H4 (cell line): ENCODE measurements at places on chromosomes 2 and 18. TPM values are rescaled to one million over a fixed set of nuclear protein-coding genes. Genes with fewer than 3 reads are reported as not detected.

CHRND gene
- total RNA-seq = not detected in 2 replicates

TXNL4A gene
- 144 and 146 TPM in 2 replicates for total RNA-seq

SNORC gene
- total RNA-seq = 0.10 and 0.25 TPM in 2 replicates

SLC23A3 gene
- 0.12 TPM in 1 of 2 replicates, not detected in the other for total RNA-seq

AQP4 gene
- total RNA-seq = 0.39 TPM in 1 of 2 replicates, not detected in the other

AAMP gene
- total RNA-seq = 120 and 187 TPM in 2 replicates

- no peak for DNase-seq
These were observed 94.7 kb upstream of the SLC66A3 start for GRCh38 chr2:11060376-11061169.

- DNase-seq = no peak
These were observed 100.8 kb downstream of the SMC6 start for GRCh38 chr2:17652681-17653394.

GRCh38 chr2:182368446-182368845 is 58.4 kb downstream of the PDE1A start:
- no peak for DNase-seq

GRCh38 chr18:70464343-70465114 is 175.7 kb downstream of the SOCS6 start:
- DNase-seq = peak; percentile 66

GRCh38 chr2:64090264-64090663 is 54.0 kb downstream of the PELI1 start:
- DNase-seq = no peak

GRCh38 chr2:112821682-112822081 is 14.9 kb downstream of the IL1B start:
- no peak for DNase-seq

GRCh38 chr2:200588076-200588678 is 2.4 kb downstream of the AOX1 start:
- DNase-seq = no peak

- no peak for DNase-seq
These were observed 190.4 kb upstream of the CRIM1 start for GRCh38 chr2:36165132-36165531.

GRCh38 chr2:225764346-225764745 is 364.8 kb downstream of the NYAP2 start:
- no peak for DNase-seq

- DNase-seq = peak; percentile 13
These were observed 226.3 kb upstream of the UBE2E3 start for GRCh38 chr2:180753809-180754761.

- no peak for DNase-seq
These were observed 159.7 kb upstream of the WDSUB1 start for GRCh38 chr2:159446201-159446600.

GRCh38 chr2:223668302-223668998 is 66.3 kb upstream of the SCG2 start:
- no peak for DNase-seq

DNA sequence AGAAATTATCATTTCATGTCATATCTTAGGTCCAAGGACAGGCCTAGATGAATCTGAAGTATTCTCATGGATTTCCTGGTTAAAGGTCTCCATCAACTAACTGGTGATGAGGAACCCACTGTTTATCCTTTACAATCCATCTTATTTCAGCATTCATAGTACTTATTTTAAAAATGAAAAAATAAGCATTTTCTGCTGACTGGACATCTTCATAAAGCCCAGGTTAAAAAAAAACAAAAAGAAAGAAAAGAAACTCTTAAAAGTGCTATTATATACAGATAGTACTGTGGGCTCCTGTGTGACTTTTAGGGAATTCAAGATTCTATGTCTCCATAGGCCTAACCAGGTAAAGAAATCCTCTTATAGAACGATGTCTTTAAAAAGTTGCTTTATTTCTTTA is 7.1 kb downstream of the ERBB4 start:
- DNase-seq = no peak

GRCh38 chr2:148981324-148981723 is 57.2 kb upstream of the LYPD6B start:
- no peak for DNase-seq

DNA sequence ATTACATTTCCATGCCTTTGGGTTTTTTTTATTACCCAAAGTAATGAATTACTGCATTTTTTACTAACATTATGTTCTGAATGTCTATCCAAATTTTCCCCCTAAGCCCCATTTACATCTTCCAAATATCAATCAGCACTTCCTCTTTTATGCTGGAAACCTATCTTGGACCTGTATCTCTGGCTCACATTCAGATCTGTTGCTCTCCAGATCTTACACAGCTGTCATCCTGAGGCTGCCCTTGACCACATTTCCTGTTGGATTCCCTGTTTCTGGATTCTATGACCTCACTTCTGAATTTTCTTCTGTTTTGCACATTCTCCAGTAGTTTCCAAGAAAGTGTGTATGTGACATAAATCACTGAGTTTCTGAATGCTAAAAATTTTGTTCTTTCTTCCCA is 146.7 kb downstream of the PDE1A start:
- DNase-seq = peak; percentile 17

GRCh38 chr2:127508023-127508630 is 18.2 kb downstream of the IWS1 start:
- no peak for DNase-seq

DNA sequence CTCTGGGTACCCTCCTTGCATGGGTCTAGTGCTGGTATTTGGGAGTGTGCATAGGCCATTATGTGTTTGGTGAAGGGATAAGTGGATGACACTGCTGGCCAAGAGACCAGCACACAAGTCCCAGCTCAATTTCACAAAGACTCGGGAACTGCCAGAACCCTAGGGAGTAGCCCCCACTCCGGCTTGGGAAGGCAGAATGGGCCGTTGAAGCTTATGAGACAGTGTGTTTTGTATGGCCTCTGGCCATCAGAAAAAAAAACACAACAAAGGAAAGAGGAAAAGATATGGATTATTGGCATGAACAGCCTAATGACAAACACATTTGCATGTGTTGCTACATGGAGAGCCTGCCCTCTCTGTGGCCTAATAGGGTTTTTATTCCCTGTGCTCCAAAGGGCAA is 144.2 kb downstream of the TTC32 start:
- DNase-seq = no peak

GRCh38 chr2:229297247-229297646 is 26.2 kb upstream of the PID1 start:
- no peak for DNase-seq
